ENCODE measurements at places on chromosomes 2 and 18. TPM values are rescaled to one million over a fixed set of nuclear protein-coding genes. Genes with fewer than 3 reads are reported as not detected.

GRCh38 chr18:76524900-76525698, 30.1 kb upstream of the ZNF516 start:
- no peaks in the 10 kb centered on the region for H3K36me3 ChIP-seq
- no peak overlapping the region for H3K27ac ChIP-seq
- H3K4me3 ChIP-seq: no peak overlapping the region
- no peak for DNase-seq

DNA sequence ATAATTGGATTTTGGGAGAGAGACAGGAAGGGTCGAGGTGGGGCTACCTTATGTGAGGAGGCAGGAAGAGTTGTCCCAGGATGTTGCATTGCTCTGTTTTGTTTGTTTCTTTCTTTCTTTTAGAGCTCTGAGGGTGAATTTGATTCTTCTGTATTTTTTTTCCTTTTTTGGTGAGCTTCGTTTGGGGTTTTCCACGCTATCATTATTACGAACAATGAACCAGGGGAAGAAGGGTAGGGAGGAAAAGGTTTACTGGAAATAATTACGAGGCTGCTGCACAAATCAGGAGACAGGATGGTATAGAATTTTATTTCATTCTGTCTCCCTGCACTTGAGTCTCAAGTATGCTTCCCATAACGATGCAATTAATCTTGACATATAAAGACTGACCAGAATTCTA, 51.4 kb upstream of the ZNF516 start:
- no peak overlapping the region for H3K4me3 ChIP-seq
- no peak overlapping the region for H3K27ac ChIP-seq
- DNase-seq: no peak
- H3K36me3 ChIP-seq: no peaks in the 10 kb centered on the region
- no peaks in the 10 kb centered on the region for H3K27me3 ChIP-seq

- H3K27me3 ChIP-seq: peaks cover 6% of the 10 kb centered on the region
- no peak overlapping the region for H3K27ac ChIP-seq
- no peak overlapping the region for H3K4me3 ChIP-seq
- H3K4me1 ChIP-seq: no peaks in the 10 kb centered on the region
These were observed 5.4 kb upstream of the NCKAP5 start for GRCh38 chr2:133573491-133574162.

- peaks cover 22% of the 10 kb centered on the region for H3K4me1 ChIP-seq
- H3K27ac ChIP-seq: no peak overlapping the region
- H3K27me3 ChIP-seq: peaks cover 16% of the 10 kb centered on the region
- DNase-seq: no peak
- peaks cover 11% of the 10 kb centered on the region for H3K36me3 ChIP-seq
These were observed 148.3 kb downstream of the AQP4 start for GRCh38 chr18:26717123-26717719.

GRCh38 chr2:218271865-218272530, 1.7 kb downstream of the PNKD start:
- H3K4me1 ChIP-seq: peaks cover 20% of the 10 kb centered on the region
- H3K27me3 ChIP-seq: no peaks in the 10 kb centered on the region
- peak overlapping the region; percentile 94 for H3K4me3 ChIP-seq
- peaks cover 47% of the 10 kb centered on the region for H3K36me3 ChIP-seq

DNA sequence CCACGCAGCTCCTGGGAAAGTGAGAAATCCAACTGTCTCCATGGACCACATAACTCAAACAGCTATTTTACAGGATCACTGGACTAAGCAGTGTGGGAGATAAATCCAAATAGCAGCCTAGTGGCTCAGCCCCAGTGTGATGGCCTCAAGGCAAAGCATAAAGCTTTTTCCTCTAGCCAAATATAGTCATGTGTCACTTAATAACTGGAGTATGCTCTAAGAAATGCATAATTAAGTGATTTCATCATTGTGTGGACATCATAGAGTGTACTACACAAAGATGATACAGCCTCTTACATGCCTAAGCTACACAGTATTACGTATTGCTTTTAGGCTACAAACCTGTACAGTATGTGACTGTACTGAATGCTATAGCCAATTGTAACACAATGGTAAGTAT, 31.8 kb upstream of the ST8SIA3 start:
- H3K27ac ChIP-seq: no peak overlapping the region
- H3K36me3 ChIP-seq: no peaks in the 10 kb centered on the region
- DNase-seq: no peak
- no peaks in the 10 kb centered on the region for H3K27me3 ChIP-seq
- no peak overlapping the region for H3K4me3 ChIP-seq

- H3K4me3 ChIP-seq: no peak overlapping the region
- no peaks in the 10 kb centered on the region for H3K4me1 ChIP-seq
- no peaks in the 10 kb centered on the region for H3K36me3 ChIP-seq
- H3K27me3 ChIP-seq: no peaks in the 10 kb centered on the region
- DNase-seq: no peak
- no peak overlapping the region for H3K27ac ChIP-seq
These were observed 27.9 kb downstream of the HNMT start for GRCh38 chr2:137992039-137992646.

GRCh38 chr18:2522112-2522511, 49.2 kb downstream of the METTL4 start:
- no peak overlapping the region for H3K27ac ChIP-seq
- no peak for DNase-seq
- H3K27me3 ChIP-seq: no peaks in the 10 kb centered on the region

- DNase-seq: no peak
- H3K4me1 ChIP-seq: no peaks in the 10 kb centered on the region
- H3K36me3 ChIP-seq: no peaks in the 10 kb centered on the region
- H3K4me3 ChIP-seq: no peak overlapping the region
- H3K27me3 ChIP-seq: no peaks in the 10 kb centered on the region
These were observed 1246.3 kb upstream of the PIK3C3 start for GRCh38 chr18:40708726-40709125.

GRCh38 chr18:399631-400135, 100.8 kb downstream of the COLEC12 start:
- H3K4me1 ChIP-seq: no peaks in the 10 kb centered on the region
- no peak for DNase-seq
- H3K4me3 ChIP-seq: no peak overlapping the region
- peaks cover 12% of the 10 kb centered on the region for H3K27me3 ChIP-seq
- H3K36me3 ChIP-seq: no peaks in the 10 kb centered on the region
- H3K27ac ChIP-seq: no peak overlapping the region

DNA sequence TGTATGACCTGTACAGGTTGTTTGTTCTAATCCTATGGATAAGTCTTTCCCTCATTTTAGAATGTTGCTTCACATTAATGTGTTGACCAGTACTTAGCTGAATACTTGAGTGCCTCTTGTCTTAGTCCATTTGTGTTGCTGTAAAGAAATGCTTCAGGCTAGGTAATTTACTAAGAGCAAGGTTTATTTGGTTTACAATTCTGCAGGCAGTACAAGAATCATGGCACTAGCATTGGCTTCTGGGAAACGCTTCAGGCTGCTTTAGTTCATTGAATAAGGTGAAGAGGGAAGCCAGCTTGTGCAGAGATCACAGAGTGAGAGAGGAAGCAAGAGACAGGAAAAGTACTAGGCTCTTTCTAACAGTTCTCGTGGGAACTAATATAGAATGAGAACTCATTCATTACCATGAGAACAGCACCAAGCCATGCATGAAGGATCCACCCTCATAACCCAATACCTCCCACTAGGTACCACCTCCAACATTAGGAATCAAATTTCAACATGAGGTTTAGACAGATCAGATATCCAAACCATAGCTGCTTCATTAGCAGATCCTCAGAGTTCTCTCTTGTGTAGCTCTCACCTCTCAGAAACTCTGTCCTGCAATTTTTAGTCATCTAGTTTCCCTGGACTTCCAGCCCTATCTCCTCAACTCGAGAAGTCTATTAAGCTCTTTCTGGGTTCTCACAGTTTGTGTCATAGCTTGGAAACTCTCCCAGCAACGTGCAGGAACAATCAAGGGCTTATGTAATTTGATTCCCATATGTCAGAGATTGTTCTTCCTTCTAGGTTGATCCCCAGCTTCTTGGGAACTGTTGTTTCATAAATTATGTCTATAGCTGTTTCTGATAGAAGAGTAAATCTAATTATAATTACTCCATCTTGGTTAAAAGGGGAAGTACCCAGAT, 2082.3 kb upstream of the CELF4 start:
- H3K36me3 ChIP-seq: no peaks in the 10 kb centered on the region
- H3K27ac ChIP-seq: no peak overlapping the region
- no peaks in the 10 kb centered on the region for H3K4me1 ChIP-seq
- no peaks in the 10 kb centered on the region for H3K27me3 ChIP-seq

DNA sequence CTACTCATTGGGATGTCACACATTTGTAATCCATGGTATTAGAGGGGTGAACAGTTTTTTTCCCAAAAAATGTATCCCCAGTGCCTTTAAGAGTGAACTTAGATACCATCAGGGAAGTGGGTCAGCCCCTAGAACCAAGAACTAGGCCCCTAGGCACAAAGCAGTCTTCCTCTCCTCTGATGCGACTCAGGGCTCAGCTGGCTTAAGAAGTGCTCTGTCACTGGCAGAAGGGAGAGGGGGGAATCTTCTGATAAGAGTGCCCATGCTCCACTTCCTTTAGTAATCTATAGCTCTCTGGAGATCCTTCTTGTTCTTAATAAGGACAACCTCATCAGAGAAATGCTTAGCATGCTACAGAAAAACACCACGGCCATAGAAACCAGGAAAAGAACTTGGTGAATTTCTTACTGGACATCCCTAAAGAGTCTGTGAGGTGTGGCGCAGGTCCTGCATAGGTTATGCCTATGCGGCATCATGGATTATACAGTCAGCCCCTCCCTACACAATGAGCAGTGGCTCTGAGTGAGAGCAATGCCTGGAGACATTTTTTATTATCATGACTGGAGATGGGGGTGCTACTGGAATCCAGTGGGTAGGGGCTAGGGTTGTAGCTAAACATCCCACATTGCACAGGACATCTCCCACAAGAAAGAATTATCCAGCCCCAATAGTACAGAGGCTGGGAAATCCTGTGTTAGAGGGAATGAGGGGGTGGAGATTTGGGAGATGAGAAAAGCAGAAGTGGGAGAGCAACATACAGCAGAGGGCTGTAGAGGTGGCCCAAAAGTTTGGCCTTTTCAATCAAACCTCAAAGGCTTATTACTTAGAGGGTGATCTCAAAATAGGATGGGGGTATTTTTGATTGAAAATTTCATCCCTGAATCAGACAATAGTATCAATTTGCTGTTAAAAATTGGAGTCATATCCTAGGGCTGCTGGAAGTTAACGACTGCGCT, 21.7 kb upstream of the ZNF385B start:
- H3K27ac ChIP-seq: no peak overlapping the region
- peaks cover 1% of the 10 kb centered on the region for H3K27me3 ChIP-seq
- no peaks in the 10 kb centered on the region for H3K4me1 ChIP-seq
- no peak for DNase-seq
- H3K4me3 ChIP-seq: no peak overlapping the region

DNA sequence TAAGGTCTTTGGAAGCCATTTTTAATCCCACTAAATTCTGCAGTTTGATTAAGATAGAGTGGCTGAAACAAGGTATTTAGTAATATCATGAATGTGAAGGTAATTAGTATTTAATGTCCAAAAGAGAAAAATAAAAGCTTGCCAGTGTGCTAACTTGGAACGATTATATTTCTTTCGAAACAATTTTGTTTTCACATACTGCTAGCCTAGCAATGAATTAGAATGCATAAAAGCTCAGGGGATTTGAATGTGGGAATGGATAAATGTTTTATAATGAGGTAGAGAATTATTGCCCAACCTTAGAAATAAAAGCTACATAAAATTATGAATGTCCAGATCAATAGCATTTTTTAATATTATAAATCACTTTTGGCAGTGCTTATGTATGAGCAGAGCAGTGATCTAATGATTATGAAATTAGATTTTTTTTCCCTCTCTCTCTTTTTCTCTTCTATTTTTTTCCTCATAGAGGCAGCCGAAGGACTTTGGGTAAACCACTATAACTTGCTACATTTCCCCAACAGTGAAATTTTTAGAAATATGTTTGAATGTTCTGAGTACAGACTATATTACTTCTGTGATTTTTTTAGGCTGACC, 75.5 kb downstream of the PLCL1 start:
- no peak for DNase-seq
- H3K27ac ChIP-seq: no peak overlapping the region
- no peaks in the 10 kb centered on the region for H3K36me3 ChIP-seq
- H3K4me1 ChIP-seq: peaks cover 4% of the 10 kb centered on the region
- no peaks in the 10 kb centered on the region for H3K27me3 ChIP-seq
- no peak overlapping the region for H3K4me3 ChIP-seq

DNA sequence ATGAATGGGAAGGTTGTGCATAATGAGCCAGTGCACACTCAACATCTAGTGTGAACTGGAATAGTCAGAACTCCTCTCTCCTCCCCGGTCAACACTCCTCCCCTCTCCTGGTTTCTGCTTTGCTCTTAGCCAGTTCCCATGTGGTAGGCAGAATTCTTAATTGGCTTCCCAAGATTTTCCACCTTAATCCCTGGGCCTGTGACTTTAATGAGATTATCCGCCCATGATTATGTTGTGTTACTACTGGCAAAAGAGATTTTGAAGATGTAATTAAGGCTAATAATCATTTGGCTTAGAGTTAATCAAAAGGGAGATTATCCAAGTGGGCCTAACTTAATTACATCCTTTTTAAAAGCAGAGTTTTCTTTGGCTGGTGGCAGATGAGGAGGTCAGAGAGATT, 34.2 kb upstream of the REV1 start:
- no peaks in the 10 kb centered on the region for H3K27me3 ChIP-seq
- H3K27ac ChIP-seq: no peak overlapping the region
- no peaks in the 10 kb centered on the region for H3K4me1 ChIP-seq
- DNase-seq: no peak

- no peak overlapping the region for H3K27ac ChIP-seq
- no peak overlapping the region for H3K4me3 ChIP-seq
- DNase-seq: no peak
- no peaks in the 10 kb centered on the region for H3K4me1 ChIP-seq
- H3K36me3 ChIP-seq: no peaks in the 10 kb centered on the region
- H3K27me3 ChIP-seq: no peaks in the 10 kb centered on the region
These were observed 1.9 kb upstream of the PROM2 start for GRCh38 chr2:95272299-95272751.

Gene XRCC5
- 452 TPM for total RNA-seq

Gene LAMA1
- not detected for total RNA-seq

Gene ECEL1
- 0.78 TPM for total RNA-seq

Gene CNTNAP5
- total RNA-seq: not detected

Gene BZW1
- total RNA-seq: 571 TPM

Gene ITGAV
- 9.8 TPM for total RNA-seq

Gene NRBP1
- 98.0 TPM for total RNA-seq

Gene GRB14
- total RNA-seq: not detected

Gene NRP2
- total RNA-seq: 59.9 TPM

Gene KIF5C
- 12.9 TPM for total RNA-seq

Gene LRRTM4
- total RNA-seq: not detected

Gene PTPRN
- 1.6 TPM for total RNA-seq
